ENCODE measurements at places on chromosomes 12 and 14.

DNA sequence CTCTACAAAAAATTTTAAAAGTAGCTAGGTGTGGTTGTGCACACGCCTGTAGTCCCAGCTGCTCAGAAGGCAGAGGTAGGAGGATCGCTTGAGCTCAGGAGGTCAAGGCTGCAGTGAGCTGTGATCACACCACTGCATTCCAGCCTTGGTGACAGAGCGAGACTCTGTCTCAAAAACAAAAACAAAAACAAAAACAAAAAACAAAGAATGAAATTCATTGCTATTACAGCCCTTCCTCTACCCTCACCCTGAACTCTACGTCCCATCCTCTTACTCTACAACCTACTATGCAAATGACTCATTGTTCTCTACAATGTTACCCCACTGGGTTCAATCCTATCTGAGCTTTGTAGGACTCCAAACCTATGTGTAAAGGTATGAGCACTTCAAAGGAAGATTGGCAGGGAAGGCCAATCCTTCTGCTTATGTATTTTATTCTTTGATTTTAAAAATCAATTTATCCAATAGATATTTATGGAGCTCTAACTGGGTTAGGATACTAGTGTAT is 39.3 kb downstream of the NINJ2 start:
- no peak for DNase-seq

GRCh38 chr14:102590667-102591099 is 1.8 kb upstream of the RCOR1 start:
- no peak for DNase-seq

GRCh38 chr12:118033323-118033722 is 16.8 kb downstream of the RFC5 start:
- no peak for DNase-seq

GRCh38 chr12:26976687-26977086 is 37.5 kb downstream of the TM7SF3 start:
- no peak for DNase-seq

DNA sequence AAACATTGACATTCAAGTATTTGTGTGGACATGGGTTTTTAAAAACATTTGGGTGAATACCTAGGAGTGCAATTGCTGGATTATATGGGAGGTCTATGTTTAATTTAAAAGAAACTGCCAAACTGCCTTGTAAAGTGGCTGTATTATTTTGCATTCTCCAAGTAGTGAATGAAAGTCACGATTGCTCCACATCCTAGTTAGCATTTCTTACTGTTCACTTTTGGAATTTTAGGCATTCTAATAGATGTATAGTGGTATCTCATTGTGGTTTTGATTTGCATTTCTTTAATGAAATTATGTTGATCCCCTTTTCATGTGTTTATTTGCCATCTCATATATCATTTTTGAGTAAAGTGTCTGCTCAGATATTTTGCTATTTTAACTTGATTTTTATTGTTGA is 159.5 kb downstream of the FOXG1 start:
- DNase-seq = no peak
